CD8-positive, alpha-beta memory T cell (primary cell): ENCODE measurements at places on chromosomes 7 and 10. TPM values are rescaled to one million over a fixed set of nuclear protein-coding genes. Genes with fewer than 3 reads are reported as not detected.

ASB15 gene
- total RNA-seq, result not detected

TRIM50 gene
- total RNA-seq, result not detected

ANKRD7 gene
- total RNA-seq, result 0.64 TPM

RELN gene
- not detected for total RNA-seq

DYDC2 gene
- total RNA-seq, result not detected

SRGN gene
- 659 TPM for total RNA-seq

AKR1B15 gene
- total RNA-seq, result not detected

CCDC172 gene
- total RNA-seq, result not detected

- H3K27ac ChIP-seq, result peak overlapping the region; percentile 97
- no peaks in the 10 kb centered on the region for H3K27me3 ChIP-seq
Measured at GRCh38 chr7:7639847-7640220, 718 bp upstream of the UMAD1 start.

GRCh38 chr10:101772895-101773761 lies 2.8 kb downstream of the FGF8 start:
- peaks cover 47% of the 10 kb centered on the region for H3K27me3 ChIP-seq
- H3K36me3 ChIP-seq, result no peaks in the 10 kb centered on the region
- H3K27ac ChIP-seq, result no peak overlapping the region
- peaks cover 10% of the 10 kb centered on the region for H3K4me1 ChIP-seq

GRCh38 chr7:66920256-66920655 lies 769 bp upstream of the TMEM248 start:
- peaks cover 29% of the 10 kb centered on the region for H3K4me1 ChIP-seq
- H3K27me3 ChIP-seq, result no peaks in the 10 kb centered on the region
- no peaks in the 10 kb centered on the region for H3K36me3 ChIP-seq
- peak overlapping the region; percentile 78 for H3K27ac ChIP-seq

GRCh38 chr10:98323221-98324164 lies 55.5 kb upstream of the LOXL4 start:
- H3K36me3 ChIP-seq, result no peaks in the 10 kb centered on the region
- DNase-seq, result no peak
- no peak overlapping the region for H3K4me3 ChIP-seq
- H3K4me1 ChIP-seq, result no peaks in the 10 kb centered on the region

GRCh38 chr7:5598261-5598761 lies 174.7 kb upstream of the TNRC18 start:
- DNase-seq, result no peak
- H3K27ac ChIP-seq, result peak overlapping the region; percentile 38
- no peaks in the 10 kb centered on the region for H3K36me3 ChIP-seq
- H3K4me1 ChIP-seq, result peaks cover 21% of the 10 kb centered on the region

GRCh38 chr7:167090-167855 lies 25.1 kb upstream of the FAM20C start:
- no peak overlapping the region for H3K4me3 ChIP-seq
- no peaks in the 10 kb centered on the region for H3K27me3 ChIP-seq
- H3K4me1 ChIP-seq, result no peaks in the 10 kb centered on the region
- no peaks in the 10 kb centered on the region for H3K36me3 ChIP-seq

GRCh38 chr7:144474800-144475615 lies 71.5 kb upstream of the NOBOX start:
- no peak overlapping the region for H3K27ac ChIP-seq
- no peaks in the 10 kb centered on the region for H3K27me3 ChIP-seq
- no peak for DNase-seq
- no peaks in the 10 kb centered on the region for H3K36me3 ChIP-seq

GRCh38 chr7:54615-55014 lies 137.8 kb upstream of the FAM20C start:
- H3K4me1 ChIP-seq, result no peaks in the 10 kb centered on the region
- no peaks in the 10 kb centered on the region for H3K27me3 ChIP-seq
- H3K4me3 ChIP-seq, result no peak overlapping the region
- H3K27ac ChIP-seq, result no peak overlapping the region
- DNase-seq, result no peak

DNA sequence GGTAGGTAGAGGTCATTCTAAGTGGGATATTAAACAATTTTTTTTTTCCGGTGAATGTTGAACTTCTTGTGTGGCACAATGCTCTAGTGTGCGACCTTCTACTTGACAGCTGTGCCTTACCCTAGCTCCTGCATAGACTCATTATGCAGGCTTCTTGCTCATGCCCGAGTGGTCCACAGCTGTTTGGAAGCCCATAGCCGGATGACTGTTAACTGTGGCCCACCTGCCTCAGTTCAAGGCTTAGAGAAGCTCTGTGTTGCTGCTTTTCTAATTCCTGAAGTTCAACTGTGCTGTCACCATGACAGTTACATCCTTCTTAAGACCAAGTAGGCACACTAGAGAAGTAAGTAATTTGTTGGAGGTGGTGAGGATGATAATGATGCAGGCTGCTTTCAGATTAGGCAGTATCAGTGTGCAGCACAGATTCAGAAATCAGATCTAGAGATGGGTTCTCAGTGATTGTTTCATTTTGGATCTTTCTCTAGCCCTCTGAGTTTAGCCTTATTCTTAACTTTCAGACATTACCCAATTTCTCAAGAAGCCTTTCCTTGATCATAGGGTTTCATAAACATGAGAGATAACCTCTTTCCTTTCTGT lies 278.4 kb downstream of the PHF14 start:
- no peak for DNase-seq
- no peak overlapping the region for H3K4me3 ChIP-seq
- no peaks in the 10 kb centered on the region for H3K27me3 ChIP-seq
- H3K36me3 ChIP-seq, result no peaks in the 10 kb centered on the region
- H3K4me1 ChIP-seq, result no peaks in the 10 kb centered on the region
- H3K27ac ChIP-seq, result no peak overlapping the region

GRCh38 chr7:102841290-102841689 lies 71.5 kb upstream of the LRRC17 start:
- no peak overlapping the region for H3K27ac ChIP-seq
- H3K4me1 ChIP-seq, result no peaks in the 10 kb centered on the region
- no peak for DNase-seq
- no peaks in the 10 kb centered on the region for H3K27me3 ChIP-seq

- no peaks in the 10 kb centered on the region for H3K27me3 ChIP-seq
- no peak overlapping the region for H3K27ac ChIP-seq
- H3K4me1 ChIP-seq, result no peaks in the 10 kb centered on the region
- no peak overlapping the region for H3K4me3 ChIP-seq
- DNase-seq, result no peak
- no peaks in the 10 kb centered on the region for H3K36me3 ChIP-seq
Measured at GRCh38 chr7:41199136-41199535, 503.8 kb downstream of the INHBA start.

GRCh38 chr7:30329716-30330115 lies 45.3 kb downstream of the ZNRF2 start:
- no peak overlapping the region for H3K4me3 ChIP-seq
- no peak overlapping the region for H3K27ac ChIP-seq
- no peak for DNase-seq
- no peaks in the 10 kb centered on the region for H3K27me3 ChIP-seq

- no peaks in the 10 kb centered on the region for H3K4me1 ChIP-seq
- DNase-seq, result no peak
- no peaks in the 10 kb centered on the region for H3K27me3 ChIP-seq
- no peaks in the 10 kb centered on the region for H3K36me3 ChIP-seq
- H3K27ac ChIP-seq, result no peak overlapping the region
Measured at GRCh38 chr10:23974746-23975272, 234.1 kb upstream of the KIAA1217 start.

- no peak for DNase-seq
- no peaks in the 10 kb centered on the region for H3K4me1 ChIP-seq
- H3K27ac ChIP-seq, result no peak overlapping the region
Measured at GRCh38 chr7:32221736-32222135, 151.5 kb upstream of the PDE1C start.

- no peak overlapping the region for H3K27ac ChIP-seq
- DNase-seq, result no peak
- H3K36me3 ChIP-seq, result no peaks in the 10 kb centered on the region
- H3K4me1 ChIP-seq, result peaks cover 12% of the 10 kb centered on the region
Measured at GRCh38 chr10:103854686-103855391, 537 bp downstream of the SH3PXD2A start.
